GM19239 (cell line): ENCODE measurements at places on chromosomes 2 and 18.

DNA sequence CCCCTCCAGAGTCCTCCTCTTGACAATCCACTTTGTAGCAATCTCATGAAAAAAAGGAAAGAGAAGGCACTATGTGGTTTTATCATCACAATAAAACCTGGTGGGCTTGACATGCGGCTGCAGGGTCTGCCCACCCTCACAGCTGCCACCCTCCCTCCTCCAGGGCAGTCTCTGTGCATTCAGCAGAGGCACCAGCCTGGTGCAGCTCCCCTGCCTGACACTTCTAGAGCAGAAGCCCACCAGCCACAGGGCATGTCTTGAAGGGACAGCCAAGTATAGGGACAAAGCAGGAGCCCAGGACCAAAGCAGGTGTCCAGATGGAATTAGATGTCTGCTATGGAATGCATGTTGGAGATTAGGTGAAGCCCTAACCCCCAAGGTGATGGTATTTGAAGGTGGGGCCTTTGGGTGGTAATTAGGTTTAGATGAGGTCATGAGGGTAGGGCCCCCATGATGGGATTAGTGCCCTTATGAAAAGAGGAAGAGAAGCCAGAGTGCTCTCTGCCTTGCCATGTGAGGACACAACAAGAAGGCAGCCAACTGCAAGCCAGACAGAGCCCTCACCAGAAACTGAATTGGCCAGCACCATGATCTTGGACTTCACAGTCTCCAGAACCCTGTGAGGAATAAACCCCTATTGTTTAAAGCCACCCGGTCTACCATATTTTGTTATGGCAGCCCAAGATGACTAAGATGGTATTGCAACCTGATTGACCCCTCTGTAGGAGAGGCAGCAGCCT is 86.9 kb downstream of the MCFD2 start:
- no peak for DNase-seq

DNA sequence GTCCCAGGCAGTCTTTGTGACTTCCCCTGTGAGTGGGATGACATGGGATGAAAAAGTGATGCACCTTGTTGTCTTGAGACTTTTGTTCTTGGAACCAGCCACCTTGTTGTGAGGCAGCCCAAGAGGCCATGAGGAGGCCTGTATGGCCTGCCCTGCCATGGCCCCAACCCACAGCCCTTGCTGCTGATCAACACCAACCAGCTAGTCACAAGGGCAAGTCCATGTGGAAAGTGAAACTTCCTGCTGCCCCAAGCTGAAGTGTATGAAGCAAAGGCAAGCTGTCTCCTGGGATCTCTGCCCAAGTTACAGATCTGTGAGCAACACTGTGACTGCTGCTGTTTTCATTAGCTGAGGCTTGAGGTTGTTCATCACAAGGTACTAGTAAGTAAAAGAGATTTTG is 21.6 kb downstream of the TMEM18 start:
- no peak for DNase-seq

- DNase-seq, result no peak
Observed at GRCh38 chr18:34697233-34697632, 12.9 kb upstream of the DTNA start.

DNA sequence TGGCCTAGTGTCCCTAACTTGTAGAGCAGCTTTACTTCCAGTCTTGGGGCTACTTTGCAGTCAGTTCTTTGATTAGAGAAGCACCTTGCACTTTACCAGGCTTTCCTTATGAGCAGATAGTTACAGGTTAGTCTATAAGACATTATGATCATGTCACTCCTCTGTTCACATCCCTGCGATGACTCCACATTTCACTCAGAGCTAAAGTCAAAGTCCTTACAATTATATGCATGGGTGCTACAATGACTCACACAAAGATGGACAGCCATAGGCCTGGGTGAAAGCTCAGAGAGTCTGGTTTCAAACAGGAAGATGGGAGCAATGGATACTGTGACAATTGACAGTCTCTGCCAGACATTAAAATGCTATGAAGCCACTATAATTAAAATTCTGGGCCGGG is 27.1 kb upstream of the SSB start:
- no peak for DNase-seq

DNA sequence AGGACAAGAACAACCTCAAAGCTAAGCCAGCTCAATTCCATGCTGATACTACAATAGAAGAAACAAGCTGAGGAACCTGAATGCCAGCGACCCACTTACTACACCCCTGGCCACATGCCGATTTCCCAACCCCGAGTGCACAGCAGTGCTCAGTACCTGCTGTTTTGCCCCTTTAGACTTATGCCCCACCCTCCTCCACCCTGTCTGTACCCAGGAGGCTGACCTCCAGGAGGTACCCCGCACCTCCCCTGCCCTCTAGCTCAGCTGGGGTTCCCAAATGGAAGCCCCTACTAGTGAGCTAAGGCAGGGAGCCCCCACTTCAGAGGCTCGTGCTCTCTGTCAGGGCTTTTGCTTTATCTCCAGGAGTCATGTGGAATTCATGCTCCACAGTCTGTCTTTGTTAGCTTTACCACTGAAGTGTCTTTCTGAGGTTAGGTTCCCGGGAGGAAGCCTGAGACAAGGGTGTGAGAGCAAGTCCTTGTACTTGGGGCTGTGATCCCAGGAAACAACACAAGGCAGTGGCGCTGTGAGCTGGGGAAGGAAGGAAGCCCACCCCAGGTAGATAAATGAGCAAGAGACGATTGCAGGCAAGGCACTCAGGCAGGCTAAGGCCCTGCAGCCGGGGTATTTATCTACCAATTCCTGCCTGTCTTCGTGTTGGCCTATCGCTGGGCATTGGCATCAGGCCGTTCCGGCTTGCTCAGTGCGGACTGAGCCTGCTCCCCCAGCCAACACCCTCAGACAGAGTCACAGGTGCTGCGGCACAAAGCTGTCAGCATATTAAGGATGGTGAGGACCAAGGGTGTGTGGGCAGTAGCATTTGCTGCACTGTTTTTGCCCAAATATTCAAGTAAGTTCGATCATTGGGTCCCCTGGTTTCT is 220.5 kb downstream of the CYP26B1 start:
- DNase-seq, result no peak

DNA sequence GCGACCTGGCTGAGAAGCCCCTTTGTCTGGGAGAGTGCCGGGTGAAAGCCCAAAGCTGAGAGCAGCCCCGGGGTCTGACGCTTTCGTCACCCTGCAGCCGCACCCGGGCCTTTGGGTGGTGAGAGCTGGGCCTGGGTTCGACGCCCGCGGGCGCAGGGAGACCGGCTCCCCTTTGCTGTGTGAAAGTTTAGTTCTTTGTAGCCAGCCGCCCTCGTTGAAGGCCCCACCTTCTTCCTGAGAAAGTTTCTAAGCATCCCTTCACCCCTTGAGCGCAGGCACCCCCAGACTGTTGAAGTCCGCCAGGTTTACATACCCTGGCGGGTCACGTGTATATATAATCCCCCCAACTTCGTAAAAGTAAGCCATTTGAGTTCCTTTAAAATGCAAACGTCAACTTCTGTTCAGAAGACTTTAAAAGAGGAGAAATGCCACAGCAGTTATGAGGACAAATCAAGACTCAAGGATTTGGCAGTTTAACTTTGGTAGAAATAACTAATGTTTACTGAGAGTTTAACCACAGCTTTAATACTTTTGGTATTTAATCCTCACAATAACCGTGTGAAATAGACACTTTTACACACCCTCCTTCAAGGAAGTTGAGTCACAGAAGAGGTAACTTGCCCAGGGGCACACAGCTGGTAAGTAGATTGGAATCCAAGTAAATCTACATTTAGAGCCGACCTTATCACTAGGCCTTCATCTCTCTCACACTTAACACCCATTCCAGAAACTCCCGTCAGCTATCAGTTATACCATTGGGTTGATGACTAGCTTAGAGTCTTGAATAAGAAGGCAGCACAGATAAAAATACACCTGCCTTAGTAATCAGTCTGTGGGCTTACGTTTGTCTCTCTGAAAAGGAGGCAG is 1.1 kb upstream of the MBOAT2 start:
- peak; percentile 6 for DNase-seq

DNA sequence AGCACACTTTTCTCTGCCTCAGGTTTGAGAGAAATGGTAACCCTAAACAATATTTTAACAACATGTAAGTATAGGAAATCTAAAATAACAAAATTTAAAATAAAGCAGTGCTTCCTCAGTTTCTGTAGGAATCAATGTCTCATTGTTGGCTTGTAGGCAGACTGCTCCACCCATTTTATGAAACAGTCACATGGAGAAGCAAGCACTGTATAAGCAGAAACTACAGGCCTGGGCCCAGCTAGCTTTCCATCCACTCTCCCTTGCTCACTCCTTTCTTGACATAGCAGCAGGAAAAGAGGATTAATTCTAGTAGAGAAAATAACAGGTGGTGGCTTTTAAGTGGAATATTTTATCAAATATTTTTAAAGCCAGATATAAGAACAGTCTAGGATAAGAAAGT is 97.2 kb downstream of the PLEKHM3 start:
- DNase-seq, result no peak

GRCh38 chr2:235945608-235946140 is 222.5 kb downstream of the GBX2 start:
- DNase-seq, result no peak

- no peak for DNase-seq
Observed at GRCh38 chr2:72950558-72951255, 33.4 kb downstream of the EMX1 start.

DNA sequence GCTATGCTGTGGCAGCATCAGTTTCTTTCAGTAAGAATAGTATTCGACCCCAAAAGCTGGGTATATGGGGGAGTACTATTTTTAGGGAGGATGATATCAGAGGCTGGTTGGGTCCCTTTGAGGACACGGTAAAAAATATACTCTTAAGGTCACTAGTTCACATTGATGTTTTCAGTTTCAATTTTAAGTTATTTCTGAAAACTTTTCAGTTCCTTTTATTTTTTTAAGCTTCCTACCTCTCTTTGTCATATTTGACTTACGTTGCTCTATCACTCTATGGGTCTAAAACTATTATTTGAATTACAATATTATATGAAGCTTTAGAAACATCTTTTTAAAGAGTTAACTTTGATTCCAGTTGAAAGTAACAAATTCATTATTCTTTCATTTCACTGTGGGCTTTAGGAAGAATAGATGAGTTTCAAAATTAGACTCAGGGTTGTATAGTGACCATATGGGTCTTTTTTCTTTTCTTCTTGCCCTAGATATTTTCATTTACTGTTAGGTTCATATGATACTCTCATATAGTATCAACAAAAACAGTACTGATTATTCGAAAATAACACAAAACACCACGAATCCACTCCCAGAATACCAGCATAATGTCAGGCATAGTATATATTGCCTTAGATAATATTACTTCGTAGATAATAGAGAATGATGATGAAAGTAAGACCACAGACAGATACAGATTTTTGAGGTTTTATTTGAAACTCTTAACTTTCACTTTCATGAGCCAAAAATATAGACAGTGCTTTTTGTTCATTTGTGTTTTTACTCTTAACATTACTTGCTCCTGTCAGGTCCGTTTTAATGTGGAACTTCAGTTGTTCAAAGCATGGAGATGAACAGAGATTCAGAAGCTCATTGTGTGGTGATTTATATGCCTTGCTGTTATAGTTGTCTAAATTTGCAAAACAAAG is 9.8 kb downstream of the RMDN2 start:
- DNase-seq, result peak; percentile 77

DNA sequence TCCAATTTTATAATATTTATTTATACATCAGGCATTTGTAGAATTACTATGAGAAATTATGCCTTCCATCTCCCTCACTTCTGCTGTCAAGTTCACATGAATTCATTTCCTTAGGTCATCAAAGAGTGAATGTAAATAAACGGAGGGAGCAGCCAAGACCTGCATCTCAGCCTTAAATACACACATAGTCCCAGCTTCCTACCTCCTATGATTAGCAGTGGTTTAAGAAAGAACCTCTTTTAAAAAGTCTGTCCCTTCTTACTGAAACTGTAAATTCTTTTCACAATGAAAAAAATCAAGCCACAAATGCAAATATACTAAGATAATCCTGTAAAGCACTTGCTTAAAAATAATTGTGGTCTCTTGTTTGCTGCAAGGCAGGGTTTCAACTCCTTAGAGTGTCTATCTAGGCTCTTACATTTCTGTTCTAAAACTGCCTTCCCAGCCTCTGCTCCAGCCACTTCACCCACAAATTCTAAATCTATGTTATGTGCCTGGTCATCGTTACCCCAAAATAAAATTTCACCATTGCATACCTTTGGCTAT is 532.7 kb upstream of the FSHR start:
- DNase-seq, result no peak

GRCh38 chr2:55011831-55012671 is 38.2 kb downstream of the RTN4 start:
- no peak for DNase-seq

DNA sequence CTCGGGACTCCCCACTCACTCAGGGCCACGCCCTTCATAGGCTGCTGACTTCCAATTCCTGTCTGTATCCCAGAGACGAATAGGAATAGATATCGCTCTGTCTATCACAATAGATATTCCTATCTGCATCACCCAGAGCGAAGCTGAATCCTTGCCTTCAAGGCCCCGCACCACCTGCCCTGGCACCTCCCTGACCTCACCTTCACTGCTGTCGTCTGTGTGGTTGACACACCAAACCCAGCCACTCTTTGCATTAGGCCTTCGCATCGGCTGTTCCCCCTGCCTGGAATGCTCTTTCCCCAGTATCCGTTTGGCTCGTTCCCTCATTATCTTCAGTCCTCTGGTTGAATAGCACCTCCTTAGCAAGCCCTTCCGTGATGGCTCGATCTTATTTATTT is 43.5 kb downstream of the ATOH8 start:
- no peak for DNase-seq

- DNase-seq, result no peak
Observed at GRCh38 chr2:216971593-216971992, 111.7 kb upstream of the TNP1 start.
